Ovary (tissue), 10 donors: ENCODE measurements at places on chromosomes 6 and 20.

GRCh38 chr6:161134550-161135298 is 139.1 kb downstream of the AGPAT4 start:
- DNase-seq = no peak

- DNase-seq = no peak
Measured at GRCh38 chr6:90249458-90249857, 47.2 kb downstream of the BACH2 start.

DNA sequence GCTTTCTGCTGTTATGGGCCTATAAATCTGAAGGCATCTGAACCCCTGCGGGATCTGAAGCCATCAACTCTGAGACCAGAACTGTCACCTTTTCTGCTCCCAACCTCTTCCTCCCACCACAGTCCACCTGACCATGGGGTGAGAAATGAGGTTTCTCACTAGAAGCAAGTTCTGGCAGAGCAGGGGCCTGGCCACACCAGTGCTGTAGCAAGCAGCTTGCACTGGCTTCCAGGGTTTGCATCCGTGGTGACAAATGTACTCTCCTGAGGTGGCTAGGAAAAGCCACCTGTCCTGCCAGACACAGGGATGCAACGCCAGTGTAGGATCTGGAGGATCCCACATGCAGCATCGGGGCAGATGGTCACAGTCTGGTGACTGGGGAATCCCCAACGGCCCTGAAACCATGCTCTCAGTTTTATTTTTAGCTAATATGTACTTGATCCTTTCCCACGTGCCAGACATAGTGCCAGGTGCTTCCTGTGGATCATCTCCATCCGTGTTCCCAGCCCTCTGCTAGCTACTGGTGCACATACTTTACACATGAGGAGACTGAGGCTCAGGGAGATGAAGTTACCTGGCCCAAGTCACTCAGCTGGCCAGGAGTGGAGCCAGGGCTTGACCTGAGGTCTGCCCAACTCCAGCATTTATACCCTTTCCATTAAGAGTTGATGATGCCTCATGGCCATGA is 122.1 kb upstream of the SPACA1 start:
- DNase-seq = no peak

DNA sequence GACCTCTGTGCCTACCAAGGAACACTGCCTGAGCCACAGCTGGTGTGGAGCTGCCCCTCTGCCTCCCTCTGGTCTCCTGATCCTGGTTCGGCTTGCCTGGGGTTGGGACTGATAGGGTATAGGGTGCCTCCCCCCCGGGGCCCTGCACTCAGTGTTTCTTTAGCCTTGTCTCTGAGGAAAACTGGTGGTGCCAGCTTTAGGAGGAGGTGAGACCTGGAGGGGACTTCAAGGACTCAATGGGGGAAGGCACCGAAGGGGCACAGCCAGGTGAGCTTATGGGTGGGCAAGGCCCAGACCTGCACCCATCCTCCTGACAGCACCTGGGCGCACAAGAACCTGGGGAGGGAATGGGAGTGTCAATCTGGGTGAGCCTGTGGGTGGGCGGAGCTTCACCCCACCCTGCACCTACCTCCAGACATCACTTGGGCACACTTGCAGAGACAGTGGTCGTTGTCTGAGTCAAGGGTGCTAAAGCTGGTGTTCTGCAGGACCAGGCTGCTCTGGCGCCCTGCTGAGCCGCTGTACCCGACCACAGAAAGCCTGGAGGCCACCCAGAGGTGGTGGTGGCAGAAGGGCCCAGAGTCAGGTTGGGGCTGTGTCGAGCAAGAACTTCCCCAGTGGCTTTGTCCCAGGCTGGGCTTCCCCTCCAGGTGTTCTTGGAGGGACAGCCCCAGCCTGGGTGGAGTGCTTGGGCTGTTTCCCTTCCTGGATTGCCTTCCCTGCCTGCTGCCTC is 40.5 kb downstream of the FAM110A start:
- DNase-seq = no peak

DNA sequence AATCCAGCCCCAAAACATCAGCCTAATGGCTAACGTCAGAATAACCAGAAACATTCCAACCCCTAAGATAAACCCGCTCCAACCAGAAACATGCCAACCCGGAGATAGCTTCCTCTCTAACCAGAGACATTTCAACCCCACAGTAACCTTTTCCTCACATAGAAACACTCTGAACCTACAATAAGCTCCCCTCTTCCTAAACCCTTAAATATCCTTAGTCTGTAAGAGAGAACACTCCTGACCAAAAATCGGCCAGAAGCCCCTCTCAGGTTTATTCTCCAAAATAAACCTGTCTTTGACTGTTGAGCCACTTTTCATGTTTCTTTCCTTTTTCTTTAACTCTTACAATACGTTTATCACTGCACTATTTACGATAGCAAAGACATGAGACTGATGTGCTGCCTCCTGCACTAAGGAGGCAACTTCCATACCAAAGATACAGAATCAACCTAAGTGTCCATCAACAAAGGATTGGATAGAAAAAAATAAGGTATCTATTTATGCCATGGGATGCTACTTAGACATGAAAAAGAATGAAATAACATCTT is 5.0 kb upstream of the GABRR2 start:
- no peak for DNase-seq
